NCI-H446 (cell line): ENCODE measurements at places on chromosomes 4 and X.

DNA sequence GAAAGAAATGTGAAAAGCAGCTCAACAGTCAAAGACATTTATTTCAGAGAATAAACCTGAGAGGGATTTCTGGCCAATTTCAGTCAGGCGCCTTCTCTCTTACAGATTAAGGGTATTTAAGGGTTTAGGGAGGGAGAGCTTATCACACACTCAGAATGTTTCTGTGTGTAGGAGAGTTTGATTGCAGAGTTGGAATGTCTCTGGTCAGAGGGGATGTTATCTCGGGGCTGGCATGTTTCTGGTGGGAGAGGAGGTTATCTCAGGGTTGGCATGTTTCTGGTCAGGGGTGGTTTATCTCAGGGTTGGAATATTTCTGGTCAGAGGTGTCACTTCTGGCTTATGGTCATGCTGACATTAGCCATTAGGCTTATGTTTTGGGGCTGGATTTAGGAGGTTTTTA is 1920.5 kb upstream of the PCDH7 start:
- DNase-seq, result no peak

DNA sequence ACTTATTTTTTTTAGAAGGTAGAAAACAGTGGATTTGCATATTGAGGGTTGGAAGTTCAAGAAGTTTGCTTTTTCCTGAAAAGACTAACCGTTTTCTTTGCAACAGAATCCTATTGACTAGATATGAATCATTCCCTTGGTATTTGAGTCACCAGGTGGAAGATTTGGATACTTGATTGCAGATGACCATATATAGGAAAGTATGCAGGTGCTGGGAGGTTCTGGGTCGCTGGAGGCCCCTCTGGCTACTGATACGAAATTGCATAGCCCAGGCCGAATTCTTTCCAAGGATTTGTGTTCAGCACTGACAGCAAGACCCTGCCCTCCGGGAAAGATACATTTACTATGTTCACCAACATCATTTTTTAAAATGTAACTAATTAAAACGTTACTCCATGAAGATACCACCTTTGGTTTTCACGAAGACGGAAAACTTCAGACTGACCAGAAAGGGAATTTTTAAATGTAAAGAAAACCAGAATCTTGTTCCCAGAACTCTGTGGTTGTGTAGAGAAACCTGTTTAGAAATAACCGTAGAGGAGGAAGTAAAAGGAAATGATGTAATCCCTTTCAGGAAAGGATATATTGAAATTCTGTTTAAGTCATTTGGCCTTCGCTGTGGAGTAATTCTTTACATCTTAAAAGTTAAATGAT is 946 bp downstream of the ANXA3 start:
- DNase-seq, result no peak

- DNase-seq, result no peak
Measured at GRCh38 chr4:17138847-17139246, 240.4 kb upstream of the LDB2 start.

GRCh38 chr4:143178923-143179322 is 5.8 kb upstream of the USP38 start:
- no peak for DNase-seq
